ENCODE measurements at places on chromosomes 6 and 20.

DNA sequence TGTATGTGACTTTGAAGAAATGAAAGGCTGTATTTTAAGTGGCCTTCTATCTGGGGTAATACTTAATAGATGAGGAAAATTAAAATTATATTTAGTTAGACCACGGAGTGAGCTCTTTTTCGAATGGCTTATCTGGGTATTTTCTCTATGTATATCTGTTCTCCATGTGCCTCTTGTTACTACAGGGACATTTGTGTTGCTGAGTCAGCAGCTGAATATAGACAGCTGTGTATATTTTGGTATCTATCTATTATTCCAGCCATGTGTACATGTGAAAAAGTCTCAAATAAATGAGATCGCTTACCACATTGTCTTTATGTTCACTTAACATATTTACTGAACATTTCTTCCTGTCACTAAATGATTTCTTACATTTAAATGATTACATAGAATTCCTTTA lies 57.2 kb downstream of the TMEM200A start:
- DNase-seq = no peak

DNA sequence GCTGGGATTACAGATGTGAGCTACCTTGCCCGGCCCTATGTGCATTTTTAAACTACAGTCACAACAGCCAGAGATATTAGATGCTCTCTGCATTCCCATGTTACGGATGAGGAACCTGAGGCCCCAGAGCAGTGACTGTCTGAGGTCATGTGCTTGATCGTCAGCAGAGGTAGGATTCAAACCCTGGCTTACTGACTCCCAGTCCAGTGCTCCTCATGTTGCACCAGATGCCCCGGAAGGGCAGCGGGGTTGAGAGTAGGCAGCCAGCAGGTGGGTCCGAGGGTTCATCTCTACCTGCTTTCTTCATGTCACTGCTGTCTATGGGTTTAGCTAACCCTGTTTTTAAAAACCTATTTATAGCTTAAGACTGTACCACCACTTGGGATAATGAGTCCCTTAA lies 9.3 kb upstream of the ZNF335 start:
- DNase-seq = no peak

- DNase-seq = no peak
Measured at GRCh38 chr6:153129873-153130514, 1.1 kb downstream of the RGS17 start.

DNA sequence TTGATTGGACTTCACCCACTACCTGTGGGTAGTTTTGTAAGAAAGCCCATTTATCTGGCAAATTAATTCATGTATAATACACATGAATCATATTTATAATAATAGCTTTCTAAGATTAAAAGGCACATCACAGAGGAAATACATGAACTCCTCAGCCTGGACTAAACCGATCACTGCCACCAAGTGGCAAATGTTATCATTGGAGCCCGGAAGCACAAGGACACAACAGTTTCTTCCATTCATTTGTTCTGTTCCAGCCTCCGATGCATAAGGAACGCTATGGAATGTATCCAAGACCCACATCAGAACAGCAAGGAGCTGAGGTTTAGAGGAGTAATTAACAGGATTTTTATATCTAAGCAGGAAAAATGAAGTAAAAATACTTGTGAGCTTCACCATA lies 13.9 kb upstream of the IPCEF1 start:
- no peak for DNase-seq

GRCh38 chr6:43339168-43339567 lies 30.3 kb downstream of the ZNF318 start:
- DNase-seq = no peak

DNA sequence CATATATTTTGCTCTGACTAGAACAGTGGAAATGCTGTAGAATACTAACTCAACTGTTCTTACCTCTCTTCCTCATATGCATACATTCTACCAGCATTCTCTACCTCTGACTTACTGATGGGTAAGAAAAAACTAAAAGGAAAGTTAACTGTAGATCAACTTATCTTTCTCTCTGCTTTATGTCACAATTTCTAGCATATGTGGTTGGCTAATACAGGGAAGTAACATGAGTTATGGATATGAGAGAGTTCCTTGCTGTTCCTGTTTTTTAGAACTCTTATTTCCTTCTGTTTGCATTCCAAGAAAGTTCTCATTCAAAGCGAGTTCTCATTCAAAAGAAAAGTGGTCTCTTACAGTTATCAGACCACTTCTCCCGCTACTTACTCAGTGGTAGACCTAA lies 226.8 kb upstream of the SGK1 start:
- no peak for DNase-seq

DNA sequence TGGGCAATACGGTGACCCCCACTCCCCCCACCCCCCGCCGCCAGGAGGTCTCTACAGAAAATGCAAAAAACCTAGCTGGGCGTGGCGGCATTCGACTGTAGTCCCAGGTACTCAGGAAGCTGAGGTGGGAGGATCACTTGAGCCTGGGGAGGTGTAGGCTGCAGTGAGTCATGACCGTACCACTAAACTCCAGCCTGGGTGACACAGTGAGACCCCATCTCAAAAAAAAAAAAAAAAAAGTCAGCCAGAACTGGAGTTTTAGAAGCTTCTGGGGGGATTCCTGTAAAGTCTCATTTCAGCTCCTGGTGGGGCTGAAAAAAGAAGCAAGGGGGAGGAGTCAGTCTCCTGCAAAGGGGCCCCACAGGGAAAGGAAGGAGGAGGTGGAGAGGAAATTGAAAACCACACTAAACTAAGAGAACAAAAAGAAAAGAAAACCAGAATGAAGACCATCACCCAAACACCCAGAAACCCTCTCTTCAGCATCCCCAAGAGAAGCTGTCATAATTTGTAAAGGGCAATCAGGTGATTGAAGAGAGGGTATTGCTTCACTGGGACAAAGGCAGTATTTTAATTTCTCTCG lies 50.4 kb downstream of the NOL4L start:
- DNase-seq = no peak

DNA sequence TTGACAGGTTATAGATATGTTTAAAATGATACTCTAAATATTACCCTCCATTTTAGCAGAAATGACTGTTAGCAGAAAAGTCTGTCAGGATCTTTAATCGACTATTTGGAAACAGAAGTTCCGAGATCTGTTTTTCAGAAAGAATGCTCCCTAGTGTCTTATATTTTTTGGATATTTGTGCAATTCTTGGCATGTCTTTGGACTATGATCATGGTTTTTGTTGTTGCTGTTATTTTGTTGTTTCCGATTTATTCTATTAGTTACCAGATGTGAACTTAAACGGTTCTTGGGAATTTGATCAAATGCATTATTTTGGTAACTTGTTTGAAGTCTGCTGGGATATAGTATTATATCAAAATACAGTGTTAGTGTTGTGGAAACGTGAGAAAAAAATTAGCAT lies 106.4 kb upstream of the CEP162 start:
- no peak for DNase-seq

- no peak for DNase-seq
Measured at GRCh38 chr6:143333749-143334520, 116.6 kb downstream of the ADAT2 start.

DNA sequence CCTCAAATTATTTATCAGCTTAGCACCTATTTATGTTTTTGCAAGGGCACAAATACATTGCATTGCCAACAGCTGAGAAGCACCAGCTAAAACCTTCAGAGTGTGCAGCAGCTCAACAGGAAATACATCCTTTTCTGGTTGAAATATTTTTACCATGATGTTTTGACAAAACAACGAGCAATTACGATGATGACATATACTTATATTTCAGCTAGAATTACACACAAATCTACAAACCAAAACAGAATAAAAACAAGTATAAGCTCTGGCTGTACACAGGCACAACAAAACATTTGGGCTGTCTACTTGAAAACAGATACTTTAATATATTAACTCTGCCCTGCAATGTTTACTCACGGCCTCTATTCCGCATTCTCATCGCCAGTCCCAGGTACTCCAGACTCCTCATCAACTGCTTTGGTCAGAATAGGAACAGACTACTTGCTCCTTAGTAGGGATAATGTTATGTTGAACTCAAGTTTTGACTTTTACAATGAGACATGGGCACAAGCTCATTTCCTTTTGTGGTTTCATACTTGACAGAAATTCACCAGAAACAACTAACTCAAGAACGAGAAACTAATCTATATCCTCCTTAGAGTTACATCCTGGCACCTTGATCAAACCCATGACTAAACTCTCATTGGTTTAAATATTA lies 377.6 kb downstream of the ESR1 start:
- DNase-seq = no peak

- no peak for DNase-seq
Measured at GRCh38 chr20:64176971-64177370, 12.7 kb downstream of the MYT1 start.

- no peak for DNase-seq
Measured at GRCh38 chr6:81774542-81774941, 22.1 kb upstream of the TENT5A start.

DNA sequence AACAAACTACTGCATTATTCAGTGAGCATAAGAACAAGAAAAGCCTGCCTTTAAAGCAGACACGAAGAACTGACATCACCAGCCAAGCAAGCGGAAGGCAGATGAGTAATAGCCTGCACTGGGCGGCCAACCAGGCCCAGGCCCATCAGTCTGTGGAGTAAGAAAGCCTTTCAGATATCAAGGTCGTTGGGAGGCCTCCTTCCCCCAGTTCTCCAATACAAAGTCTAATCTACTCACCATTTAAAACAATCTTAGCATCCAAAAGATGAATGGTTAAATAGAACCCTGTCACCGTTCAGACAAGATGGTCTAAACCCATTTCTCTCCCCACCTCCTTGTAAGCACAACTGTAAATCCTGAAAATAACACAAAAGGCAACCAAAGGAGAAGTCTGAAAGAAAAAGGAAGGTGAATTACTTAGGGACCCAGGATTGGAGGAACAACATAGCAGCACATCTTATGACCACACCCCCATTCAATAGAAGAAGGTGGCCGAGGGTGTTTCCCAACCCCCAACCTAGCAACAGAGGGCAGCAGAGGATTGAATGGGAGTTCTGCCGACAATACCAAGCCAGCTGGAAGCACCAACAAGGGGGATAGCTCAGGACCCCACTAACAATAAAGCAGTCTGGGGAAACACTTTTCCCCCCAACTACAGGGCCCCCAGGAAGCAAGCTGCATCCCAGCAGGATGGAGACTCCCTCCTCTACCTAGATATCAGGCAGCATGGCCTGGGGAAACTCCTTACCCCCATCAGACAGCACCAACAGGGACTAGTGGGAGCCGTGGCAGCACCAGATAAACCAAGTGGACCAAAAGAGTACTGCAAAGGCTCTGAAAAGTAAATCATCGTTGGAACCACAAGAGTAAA lies 67.9 kb downstream of the ZHX3 start:
- no peak for DNase-seq

DNA sequence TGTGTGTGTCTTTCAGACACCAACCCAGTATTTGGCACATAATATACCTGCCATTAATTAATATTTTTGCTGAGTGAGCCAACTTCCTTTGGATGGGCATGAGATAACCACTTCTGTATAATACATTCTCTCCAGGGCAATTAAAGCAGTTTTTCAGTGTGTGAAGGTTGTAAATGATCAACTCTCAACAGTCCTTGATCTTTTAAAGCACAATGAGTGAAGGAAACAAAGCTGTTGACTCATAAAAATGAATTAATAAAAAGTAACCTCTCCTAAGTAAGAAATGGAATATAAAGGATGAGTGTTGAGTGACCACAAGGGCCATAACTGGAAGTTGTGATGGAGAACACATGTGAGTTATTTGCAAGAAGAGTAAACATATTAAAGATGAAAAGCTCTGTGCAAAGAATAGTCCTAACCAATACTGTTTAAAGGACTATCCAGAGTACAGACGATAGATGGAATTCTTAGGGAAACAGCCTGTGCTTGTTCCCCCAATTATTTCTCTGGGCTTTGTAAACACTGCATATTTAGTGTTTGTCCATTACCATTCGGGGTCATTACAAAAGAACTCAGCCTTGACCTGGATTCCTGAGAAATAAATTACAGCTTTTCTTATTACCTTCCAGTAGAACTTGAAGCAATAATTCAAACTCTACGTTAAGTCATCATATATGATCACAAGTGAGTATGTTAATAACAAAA lies 446.2 kb downstream of the PLCB1 start:
- DNase-seq = no peak

GRCh38 chr20:61704661-61705060 lies 361.0 kb downstream of the TAF4 start:
- DNase-seq = no peak

GRCh38 chr20:921068-921467 lies 4.9 kb upstream of the ANGPT4 start:
- DNase-seq = no peak

- no peak for DNase-seq
Measured at GRCh38 chr6:24933266-24933665, 2.5 kb downstream of the RIPOR2 start.

GRCh38 chr20:39326050-39326449 lies 363.9 kb downstream of the DHX35 start:
- no peak for DNase-seq

GRCh38 chr20:8964959-8965562 lies 103.8 kb upstream of the PLCB4 start:
- DNase-seq = no peak

- DNase-seq = no peak
Measured at GRCh38 chr20:22501566-22502344, 82.6 kb downstream of the FOXA2 start.

- DNase-seq = no peak
Measured at GRCh38 chr6:71252960-71253359, 35.7 kb upstream of the OGFRL1 start.

GRCh38 chr6:11525468-11526155 lies 11.9 kb upstream of the TMEM170B start:
- no peak for DNase-seq

- no peak for DNase-seq
Measured at GRCh38 chr6:140677781-140678528, 1303.5 kb upstream of the CITED2 start.

DNA sequence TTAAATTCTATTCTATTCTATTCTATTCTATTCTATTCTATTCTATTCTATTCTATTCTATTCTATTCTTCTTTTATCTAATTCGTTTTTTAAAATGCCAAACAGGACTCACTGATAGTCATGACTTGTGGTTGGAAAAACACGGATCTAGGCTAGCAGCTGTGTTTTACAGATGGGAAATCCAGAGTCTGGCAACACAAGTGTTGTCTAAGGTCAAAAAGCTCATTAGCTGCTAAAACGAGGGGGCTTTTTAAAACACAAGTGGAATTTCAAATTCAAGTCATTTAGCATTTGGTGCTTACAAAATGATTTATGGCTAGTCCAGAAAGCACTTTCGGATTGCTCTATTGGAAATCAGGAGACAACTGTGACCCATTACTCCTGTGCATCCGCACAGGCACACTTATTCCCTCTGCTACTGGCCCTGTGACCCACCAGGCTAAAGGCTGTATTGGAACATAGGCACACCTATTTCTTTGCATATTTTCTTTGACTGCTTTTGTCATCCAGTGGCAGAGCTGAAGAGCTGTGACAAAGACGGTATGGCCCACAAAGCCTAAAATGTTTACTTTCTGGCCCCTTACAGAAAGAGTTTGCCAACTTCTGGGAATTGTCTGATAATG lies 17.8 kb upstream of the MLIP start:
- no peak for DNase-seq

- DNase-seq = no peak
Measured at GRCh38 chr6:75460681-75461080, 32.9 kb downstream of the FILIP1 start.

GRCh38 chr20:31707994-31708735 lies 14.5 kb downstream of the BCL2L1 start:
- DNase-seq = no peak

- DNase-seq = no peak
Measured at GRCh38 chr20:58432186-58432954, 43.3 kb downstream of the VAPB start.

GRCh38 chr6:159450815-159451465 lies 242.1 kb downstream of the SOD2 start:
- no peak for DNase-seq
